Left lobe of liver (tissue), 2 donors: ENCODE measurements at places on chromosomes 4 and X.

GRCh38 chrX:105695451-105695850 lies 126.9 kb upstream of the NRK start:
- DNase-seq, result no peak

DNA sequence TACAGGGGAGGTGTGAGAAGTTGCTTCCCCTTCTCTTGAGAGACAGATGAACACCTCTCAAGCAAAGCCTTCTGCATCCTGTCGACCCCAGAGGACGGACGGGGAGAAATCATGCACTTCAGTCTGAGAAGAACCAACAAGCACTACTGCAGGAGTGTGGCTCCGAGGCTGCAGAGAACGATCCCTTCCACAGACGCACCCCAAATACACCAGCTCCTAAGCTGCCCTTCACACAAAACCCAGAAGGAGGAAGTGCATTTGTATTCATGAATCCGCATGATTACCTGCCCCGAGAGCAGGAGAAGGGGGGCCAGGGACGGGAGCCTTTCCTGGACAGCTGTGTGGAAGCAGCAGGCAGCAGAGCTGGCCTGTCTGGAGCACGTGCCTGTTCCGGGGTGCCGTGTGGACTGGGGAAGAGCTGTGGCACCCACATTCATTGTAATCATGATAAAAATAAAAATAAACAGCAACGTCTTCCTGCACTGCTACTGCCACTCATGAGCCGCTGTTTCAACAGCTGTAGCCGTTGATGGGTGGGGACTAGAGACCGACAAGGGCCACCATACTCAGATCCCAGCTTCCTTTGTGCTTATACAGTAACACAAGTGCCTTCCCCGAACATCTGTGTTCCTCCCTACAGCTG lies 42.9 kb downstream of the ACSL1 start:
- DNase-seq, result no peak

DNA sequence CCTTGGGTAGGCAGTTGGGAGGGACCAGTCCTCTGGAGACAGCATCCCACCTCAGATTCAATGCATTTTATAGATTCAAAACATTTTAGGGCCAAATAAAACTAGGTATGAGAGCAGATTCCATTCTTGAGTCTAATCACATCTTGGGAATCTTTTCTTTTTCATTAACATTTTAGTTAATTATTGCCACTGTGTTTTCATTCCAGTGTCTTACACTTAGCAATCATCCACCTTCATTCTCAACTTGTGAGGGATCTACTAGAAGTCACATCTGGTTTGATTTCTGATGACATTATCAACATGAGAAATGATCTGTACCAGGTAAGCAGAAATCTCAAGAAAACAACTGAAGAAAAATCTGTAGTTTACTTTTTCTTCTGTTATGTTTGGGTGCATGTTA lies 99.5 kb downstream of the NFKB1 start:
- no peak for DNase-seq

DNA sequence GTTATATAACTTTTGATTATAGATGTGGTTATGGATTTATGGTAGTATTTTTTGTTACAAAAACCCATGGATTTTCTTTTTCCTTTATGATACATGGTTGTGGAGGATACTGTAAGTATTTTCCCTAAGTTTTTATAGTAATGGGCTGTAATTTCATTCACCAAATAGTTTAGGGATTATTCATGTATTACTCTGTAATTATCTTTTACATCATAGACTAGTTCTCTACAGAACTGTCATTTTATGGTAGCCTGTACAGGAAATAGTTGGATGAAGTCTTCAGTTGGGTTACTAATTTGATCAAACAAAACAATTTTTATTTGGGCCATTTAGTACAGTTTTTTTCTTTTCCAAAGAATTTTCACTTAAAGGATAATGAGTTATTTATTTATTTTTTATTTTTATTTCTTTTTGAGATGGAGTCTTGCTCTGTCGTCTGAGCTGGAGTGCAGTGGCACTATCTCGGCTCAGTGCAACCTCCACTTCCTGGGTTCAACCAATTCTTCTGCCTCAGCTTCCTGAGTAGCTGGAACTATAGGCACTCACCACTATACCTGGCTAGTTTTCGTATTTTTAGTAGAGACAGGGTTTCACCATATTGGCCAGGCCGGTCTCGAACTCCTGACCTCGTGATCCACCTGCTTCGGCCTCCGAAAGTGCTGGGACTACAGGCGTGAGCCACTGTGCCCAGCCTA lies 42.1 kb downstream of the RBPJ start:
- DNase-seq, result no peak

DNA sequence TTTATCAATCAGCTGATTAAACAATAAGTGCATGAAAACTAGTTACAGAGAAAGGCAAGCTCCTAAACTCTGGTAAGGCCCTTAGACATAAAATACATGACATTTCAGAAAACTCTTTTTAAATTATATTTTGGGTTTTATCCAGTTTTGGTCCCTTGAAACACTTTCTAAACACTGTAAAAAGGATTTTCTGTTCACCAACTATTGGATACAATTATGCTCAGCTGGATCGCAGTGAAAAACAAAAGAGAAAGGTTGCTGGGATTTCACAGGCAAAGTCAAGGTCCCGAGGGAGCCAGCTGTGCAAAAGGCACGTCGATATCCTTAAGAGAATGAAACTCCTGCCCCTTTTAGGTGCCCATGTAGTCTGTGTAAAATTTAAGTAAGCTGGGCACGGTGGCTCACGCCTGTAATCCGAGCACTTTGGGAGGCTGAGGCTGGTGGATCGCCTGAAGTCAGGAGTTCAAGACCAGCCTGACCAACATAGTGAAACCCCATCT lies 1018.4 kb upstream of the INTU start:
- DNase-seq, result no peak

- no peak for DNase-seq
Measured at GRCh38 chrX:153669174-153669890, 4.3 kb downstream of the PNCK start.

DNA sequence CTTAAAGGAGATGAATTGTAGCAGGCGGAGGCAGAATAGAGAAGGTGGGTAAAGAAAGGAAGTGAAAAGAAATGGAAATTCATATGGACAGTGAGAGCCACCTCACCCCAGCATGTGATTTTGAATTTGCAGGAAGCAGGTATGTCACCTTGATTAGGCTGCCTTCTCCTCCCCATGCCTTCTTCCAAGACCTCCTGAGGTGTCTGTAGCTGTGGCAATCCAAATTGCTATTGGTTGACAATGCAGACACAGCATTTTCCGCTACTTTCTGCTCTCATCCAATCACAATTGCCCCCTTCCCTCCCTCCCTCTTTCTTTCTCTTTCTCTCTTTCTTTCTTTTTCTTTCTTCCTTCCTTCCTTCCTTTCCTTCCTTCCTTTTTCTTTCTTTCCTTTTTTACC lies 38.5 kb downstream of the RAB33B start:
- no peak for DNase-seq
